Activated CD4-positive, alpha-beta T cell treated with anti-CD3 and anti-CD28 coated beads, Interleukin-2, amount 50 U/mL, for 1 hour (primary cell): ENCODE measurements at places on chromosomes 1 and 21.

GRCh38 chr1:184472136-184472535 lies 85.3 kb downstream of the C1orf21 start:
- no peak for DNase-seq

DNA sequence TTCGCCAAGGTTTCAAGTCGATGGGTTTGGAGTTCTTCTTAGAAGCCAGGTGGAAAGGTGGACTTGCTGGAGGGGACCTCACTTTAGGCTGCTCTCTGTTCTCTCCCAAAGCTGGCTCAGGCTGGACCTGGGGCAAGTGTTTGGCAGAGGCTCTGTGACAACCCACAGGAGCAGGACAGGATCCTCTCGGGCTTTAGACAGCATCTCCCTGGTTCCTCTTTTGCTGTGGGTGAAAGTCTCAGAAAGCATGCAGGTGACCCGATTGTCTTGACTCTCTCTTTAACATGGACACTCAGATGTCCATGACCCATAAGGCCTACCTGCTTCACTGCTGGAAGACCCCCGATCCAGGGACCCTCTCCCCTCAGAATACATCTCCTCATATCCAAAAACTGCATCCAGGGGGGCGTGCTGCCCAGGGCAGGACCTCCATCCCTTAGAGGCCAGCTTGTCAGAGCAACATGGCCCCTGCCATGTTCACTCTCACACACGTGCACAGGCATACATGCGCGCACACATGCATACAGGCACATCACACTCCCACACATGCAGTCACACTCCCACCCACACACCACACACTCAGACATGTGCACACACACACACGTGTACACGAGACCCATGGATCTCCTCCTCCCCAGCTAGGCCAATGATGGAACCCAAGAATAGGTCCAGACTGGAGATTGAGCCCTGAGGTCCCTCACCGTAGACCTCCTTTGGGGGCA lies 21.3 kb downstream of the MRPL37 start:
- DNase-seq, result no peak

GRCh38 chr1:222976453-222976852 lies 161.6 kb downstream of the DISP1 start:
- DNase-seq, result no peak

- DNase-seq, result no peak
Observed at GRCh38 chr1:194117582-194117981, 931.2 kb upstream of the B3GALT2 start.

GRCh38 chr1:47996406-47997226 lies 569 bp downstream of the TRABD2B start:
- DNase-seq, result no peak

- DNase-seq, result no peak
Observed at GRCh38 chr1:167752219-167752985, 30.6 kb downstream of the MPZL1 start.

- DNase-seq, result peak; percentile 15
Observed at GRCh38 chr1:101237229-101237837, 514 bp downstream of the S1PR1 start.

- no peak for DNase-seq
Observed at GRCh38 chr1:230832476-230832875, 35.8 kb downstream of the C1orf198 start.

DNA sequence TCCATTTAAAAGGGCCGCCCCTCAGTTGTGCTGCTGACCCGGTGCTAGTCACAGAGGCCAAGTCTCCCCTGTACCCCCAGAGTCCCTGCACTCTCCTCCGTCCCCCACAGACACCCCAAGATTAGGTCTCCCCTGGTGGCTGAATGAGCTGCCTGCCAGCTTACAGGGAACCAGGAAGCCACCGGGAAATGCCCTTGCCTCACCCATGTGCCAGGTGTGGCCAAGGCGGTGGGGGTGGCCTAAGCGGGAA lies 32.7 kb downstream of the HSPG2 start:
- DNase-seq, result no peak

GRCh38 chr1:14612256-14612655 lies 13.8 kb downstream of the KAZN start:
- DNase-seq, result no peak

GRCh38 chr1:44587796-44588460 lies 86.4 kb downstream of the TMEM53 start:
- DNase-seq, result no peak

GRCh38 chr1:87702455-87702854 lies 373.8 kb downstream of the LMO4 start:
- no peak for DNase-seq

- no peak for DNase-seq
Observed at GRCh38 chr1:77120950-77121349, 98.3 kb downstream of the PIGK start.

DNA sequence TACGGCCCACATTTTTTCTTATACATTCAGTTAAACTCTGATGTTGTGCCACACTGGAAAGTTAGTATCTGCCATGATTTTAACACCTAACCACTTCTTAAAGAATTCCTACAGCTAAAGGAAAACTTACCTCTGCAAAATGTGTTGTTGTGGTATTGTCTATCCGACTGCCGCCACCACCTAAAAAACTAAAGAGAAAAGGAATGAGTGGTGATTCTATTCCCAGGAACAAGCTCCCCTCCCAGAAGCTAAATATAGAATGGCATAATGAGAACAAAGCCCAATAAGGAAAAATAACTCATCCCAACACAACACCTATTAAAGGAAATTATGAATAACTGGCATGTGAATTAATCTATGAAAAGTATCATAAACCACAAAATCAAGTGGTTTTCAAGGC lies 39.5 kb downstream of the RNF115 start:
- no peak for DNase-seq

GRCh38 chr1:41711581-41711980 lies 207.1 kb downstream of the HIVEP3 start:
- no peak for DNase-seq

GRCh38 chr1:58883888-58884482 lies 100.1 kb upstream of the JUN start:
- no peak for DNase-seq

GRCh38 chr1:30052178-30052577 lies 671.2 kb downstream of the MATN1 start:
- DNase-seq, result no peak

DNA sequence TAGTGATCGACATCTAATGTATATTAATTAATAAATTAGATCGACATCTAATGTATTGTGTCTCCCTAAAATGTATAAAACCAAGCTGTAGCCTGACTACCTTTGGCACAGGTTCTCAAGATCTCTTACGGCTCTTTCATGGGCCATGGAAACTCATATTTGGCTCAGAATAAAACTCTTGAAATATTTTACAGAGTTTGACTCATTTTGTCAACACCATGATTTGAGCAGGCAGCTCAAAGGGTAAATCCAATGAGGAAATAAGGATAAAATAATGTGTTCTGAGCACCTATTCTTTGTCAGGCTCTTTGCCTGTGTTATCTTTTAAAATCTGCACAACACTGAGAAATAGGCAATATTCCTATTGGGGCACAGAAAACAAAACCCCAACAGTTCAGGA lies 223.4 kb upstream of the DUSP10 start:
- DNase-seq, result no peak

- DNase-seq, result no peak
Observed at GRCh38 chr1:36401602-36402503, 4.1 kb upstream of the LSM10 start.
